ENCODE measurements at places on chromosomes 6 and 20.

- no peak for DNase-seq
These were observed 473.6 kb downstream of the EPHA7 start for GRCh38 chr6:92945799-92946198.

- DNase-seq, result no peak
These were observed 203.3 kb upstream of the LAMP5 start for GRCh38 chr20:9311132-9311531.

- DNase-seq, result no peak
These were observed 74.0 kb downstream of the AGPAT4 start for GRCh38 chr6:161199850-161200249.

- DNase-seq, result no peak
These were observed 30.2 kb downstream of the CHD6 start for GRCh38 chr20:41587956-41588355.

GRCh38 chr6:52909131-52909530 lies 367 bp downstream of the GSTA3 start:
- no peak for DNase-seq

DNA sequence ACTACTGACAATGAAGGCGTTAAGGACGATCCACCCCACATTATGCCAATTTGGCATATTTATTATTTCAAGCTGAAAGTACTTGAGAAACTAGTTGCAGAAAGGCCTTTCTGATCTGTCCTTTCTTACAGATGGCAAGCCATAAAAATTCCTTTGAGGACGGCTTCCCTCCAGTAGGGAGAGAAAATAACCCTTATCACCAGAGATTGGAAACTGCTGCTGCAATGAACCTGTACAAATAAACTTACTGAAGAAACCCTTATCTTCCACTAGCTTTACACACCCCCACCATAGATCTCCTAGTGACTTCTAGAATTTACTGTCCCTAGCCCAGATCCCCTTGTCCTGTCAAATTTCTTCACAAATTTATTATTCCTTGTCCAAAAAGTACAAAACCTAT lies 105.2 kb downstream of the MAP7 start:
- no peak for DNase-seq

GRCh38 chr6:17020889-17021538 lies 80.8 kb upstream of the STMND1 start:
- DNase-seq, result no peak

DNA sequence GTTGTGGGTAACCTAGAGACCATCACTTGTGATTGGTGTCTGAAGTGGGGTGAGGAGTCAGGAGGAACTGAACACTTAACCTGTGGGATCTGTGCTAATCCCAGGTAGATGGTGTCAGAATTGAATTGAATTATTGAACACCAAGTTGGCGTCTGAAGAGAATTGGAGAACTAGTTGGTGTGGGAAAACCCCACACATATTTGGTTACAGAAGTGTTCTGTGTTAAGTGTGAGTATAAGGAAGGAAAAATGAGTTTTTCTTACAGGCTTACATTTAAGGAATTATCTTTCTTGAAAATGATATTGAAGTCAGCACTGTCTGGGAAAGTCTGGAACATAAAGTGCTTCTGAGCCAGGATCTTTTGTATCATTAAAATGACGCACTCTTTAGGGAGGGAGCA lies 182.9 kb upstream of the ECI2 start:
- DNase-seq, result no peak

DNA sequence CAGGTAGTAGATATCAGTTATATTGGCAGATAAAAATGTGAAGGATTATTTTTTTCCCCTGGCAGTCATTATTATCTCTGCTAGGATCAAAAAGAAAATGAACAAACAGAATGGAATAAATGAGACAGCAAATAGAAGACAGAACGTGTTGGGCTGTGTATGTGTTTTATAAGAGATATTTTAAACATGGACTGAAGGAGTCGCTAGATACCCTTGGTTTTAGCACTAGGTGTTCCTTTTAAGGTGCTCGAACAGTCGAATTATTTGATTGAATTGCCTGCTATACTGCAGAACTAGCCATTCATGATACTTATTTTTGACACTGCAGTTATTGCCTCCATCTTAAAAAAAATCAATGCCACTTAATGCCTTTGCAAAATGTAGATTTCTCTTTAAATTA lies 3.7 kb downstream of the GRIK2 start:
- no peak for DNase-seq

DNA sequence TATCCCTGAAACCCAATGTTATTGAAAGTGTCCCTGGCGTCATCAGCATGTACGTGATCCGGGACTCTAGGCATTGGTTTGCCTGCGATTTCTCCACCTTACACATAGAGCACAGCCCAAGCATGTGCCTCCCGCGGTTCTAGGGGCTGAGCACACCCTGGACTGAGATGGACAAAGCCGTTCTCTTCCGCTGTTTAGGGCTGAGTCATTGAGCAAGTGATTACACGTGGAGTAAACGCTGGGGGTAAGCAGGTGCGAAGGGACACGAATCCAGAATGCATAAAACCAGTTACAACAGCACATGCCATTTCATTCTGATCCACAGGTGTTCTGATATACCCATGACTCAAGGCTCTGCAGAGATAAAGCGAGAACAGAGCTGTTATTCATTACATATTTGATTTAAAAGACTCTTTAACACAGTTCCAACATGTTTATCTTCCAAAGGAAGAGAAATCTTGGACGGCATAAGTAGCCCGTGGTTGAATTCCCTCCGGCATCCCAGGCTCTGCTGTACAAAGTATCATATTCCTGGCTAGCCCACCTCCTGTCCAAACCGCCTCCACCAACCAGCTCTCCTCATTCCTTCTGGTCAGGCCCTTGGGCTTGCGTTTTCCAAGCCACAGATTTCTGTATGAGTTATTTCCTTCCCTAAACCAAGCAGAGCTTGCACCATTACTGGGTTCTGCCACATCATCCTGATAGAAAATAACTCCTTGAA lies 36.1 kb upstream of the THBS2 start:
- no peak for DNase-seq

DNA sequence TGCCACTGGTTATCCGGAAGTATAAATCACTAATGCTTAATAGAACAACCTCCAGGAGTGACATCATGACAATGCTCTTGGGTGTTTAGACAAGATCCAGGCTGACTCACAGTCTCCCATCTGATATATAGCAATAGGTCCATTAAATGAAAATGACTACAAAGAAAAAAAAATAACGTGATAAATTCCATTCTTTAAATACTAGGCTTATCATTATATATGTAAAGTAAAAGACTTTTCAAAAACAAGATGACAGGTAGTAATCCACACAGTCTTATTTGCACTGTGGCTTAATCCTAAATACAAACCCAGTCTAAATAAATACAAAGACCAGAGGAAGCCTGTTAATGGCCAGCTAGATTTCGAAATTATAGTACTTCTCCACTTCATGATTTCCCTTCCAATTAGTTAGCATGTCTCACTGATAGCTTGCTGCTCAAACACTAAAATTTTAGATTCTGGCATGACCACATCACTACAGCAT lies 149.1 kb upstream of the BEND3 start:
- DNase-seq, result no peak

GRCh38 chr6:76035713-76036112 lies 36.7 kb downstream of the IMPG1 start:
- no peak for DNase-seq

- no peak for DNase-seq
These were observed 74.0 kb upstream of the GLP1R start for GRCh38 chr6:38974389-38975151.

GRCh38 chr6:159982731-159983506 lies 14.0 kb downstream of the IGF2R start:
- DNase-seq, result no peak

DNA sequence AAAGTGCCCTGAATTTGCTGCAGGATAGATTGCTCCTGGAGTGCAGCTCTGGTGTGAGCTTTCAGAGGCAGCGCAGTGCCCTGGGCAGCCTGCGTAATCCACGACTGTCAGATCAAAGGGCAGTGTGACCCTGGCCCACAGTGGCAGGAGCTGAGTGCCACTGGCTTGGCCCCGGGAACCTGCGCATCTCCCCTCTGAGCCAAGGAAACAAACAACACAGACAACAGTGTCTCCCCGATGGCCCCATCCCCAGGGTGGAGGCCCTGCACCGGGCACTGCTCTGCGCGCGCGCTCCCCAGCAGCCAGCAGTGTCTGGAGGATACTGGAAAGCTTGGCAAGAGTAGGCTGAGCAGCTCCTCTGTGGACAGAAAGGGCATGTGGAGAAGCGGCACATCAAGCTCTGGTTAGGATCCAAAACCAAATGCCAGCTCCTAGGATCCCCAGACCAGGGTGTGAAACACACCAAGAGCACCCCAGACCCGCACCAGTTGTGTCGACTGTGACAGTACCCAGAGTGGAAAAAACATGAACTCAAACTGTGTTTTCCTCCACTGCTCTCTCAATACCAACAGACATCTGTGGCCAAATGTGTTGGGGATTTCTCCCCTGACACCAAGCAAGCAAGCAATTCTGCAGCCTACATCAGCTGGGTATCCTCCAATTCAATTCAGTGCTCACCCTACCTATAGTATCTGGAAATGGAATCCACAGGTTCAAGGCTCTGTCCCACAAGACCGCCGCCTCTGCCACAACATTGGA lies 26.7 kb downstream of the RBCK1 start:
- DNase-seq, result no peak

- no peak for DNase-seq
These were observed 739 bp downstream of the GSS start for GRCh38 chr20:34954904-34955230.

- no peak for DNase-seq
These were observed 9.6 kb downstream of the SLC18B1 start for GRCh38 chr6:132788658-132789395.

DNA sequence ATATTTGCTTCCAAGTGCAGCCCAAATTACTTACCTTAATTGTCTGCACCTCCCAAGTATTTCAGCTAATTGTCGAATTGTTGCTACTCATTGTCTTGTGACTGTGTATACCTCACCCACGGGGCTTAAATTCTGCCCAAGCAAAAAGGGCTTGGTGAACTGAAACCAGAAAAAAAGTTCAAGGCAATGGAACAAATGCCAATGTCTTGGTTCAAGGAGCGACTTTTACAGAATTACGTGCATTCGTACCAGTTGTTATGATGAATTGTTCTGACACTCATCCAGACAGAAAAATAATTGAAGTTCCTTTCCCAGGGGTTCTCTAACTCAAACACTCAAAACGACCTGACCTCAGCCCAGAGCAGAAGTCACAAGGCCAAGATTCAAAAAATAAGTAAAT lies 13.9 kb upstream of the PXDC1 start:
- no peak for DNase-seq

DNA sequence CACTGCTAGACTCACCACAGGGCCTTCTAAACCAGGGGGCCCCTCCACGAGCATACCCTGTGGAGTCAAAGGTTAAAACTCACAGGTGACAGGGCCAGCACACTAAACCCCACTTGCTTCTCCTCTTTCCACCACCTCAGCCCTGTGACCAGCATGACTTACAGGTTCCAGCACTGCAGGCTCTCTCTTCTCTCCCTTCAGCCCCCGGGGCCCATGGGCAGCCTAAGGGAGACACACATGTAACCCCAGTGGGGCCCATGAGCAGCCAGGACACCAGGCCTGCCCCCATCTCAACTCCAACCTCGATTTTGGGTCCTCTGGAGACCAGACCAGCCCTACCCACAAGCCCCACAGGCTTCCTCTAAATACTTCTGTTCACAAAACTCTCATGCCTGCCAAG lies 28.0 kb downstream of the HLA-DPB1 start:
- DNase-seq, result no peak

GRCh38 chr6:157035546-157035945 lies 258.4 kb downstream of the ARID1B start:
- DNase-seq, result no peak

- no peak for DNase-seq
These were observed 484.0 kb downstream of the MMUT start for GRCh38 chr6:48979085-48979484.

DNA sequence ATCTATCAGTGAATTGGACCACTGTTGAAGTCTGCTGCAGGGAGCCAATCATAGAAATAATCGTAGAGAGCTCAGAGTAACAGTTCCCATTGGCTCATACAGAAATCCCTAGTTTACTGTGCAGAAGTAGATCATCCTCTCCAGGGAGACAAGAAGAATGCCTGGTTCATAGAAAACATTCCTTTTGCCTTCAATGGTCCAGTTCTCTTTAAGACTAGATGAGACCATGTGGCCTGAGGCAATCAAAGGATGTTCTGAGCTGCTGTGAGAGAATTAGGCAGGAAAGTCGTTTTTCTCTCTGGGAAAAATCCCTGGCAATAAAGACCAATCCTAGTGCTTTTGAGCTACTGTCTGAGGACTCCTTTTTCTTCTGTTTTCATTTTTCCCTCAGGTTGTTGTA lies 208.4 kb downstream of the CENPW start:
- DNase-seq, result no peak

GRCh38 chr6:79599725-79600259 lies 31.3 kb upstream of the SH3BGRL2 start:
- no peak for DNase-seq
